ENCODE measurements at places on chromosomes 5 and 9. TPM values are rescaled to one million over a fixed set of nuclear protein-coding genes. Genes with fewer than 3 reads are reported as not detected.

GRCh38 chr5:98111686-98112085 is 661.8 kb upstream of the RGMB start:
- no peaks in the 10 kb centered on the region for H3K4me1 ChIP-seq
- H3K36me3 ChIP-seq: no peaks in the 10 kb centered on the region
- H3K27ac ChIP-seq: no peak overlapping the region

- no peaks in the 10 kb centered on the region for H3K27me3 ChIP-seq
- no peak overlapping the region for H3K27ac ChIP-seq
- H3K4me1 ChIP-seq: no peaks in the 10 kb centered on the region
- no peak overlapping the region for H3K4me3 ChIP-seq
- DNase-seq: no peak
Observed at GRCh38 chr5:74468421-74468820, 172.1 kb downstream of the ENC1 start.

The CPLANE1 gene
- 18.7 TPM for total RNA-seq

GRCh38 chr5:149855366-149855765 is 89.2 kb downstream of the PDE6A start:
- peaks cover 11% of the 10 kb centered on the region for H3K4me1 ChIP-seq
- no peak overlapping the region for H3K4me3 ChIP-seq
- DNase-seq: no peak
- no peaks in the 10 kb centered on the region for H3K36me3 ChIP-seq

DNA sequence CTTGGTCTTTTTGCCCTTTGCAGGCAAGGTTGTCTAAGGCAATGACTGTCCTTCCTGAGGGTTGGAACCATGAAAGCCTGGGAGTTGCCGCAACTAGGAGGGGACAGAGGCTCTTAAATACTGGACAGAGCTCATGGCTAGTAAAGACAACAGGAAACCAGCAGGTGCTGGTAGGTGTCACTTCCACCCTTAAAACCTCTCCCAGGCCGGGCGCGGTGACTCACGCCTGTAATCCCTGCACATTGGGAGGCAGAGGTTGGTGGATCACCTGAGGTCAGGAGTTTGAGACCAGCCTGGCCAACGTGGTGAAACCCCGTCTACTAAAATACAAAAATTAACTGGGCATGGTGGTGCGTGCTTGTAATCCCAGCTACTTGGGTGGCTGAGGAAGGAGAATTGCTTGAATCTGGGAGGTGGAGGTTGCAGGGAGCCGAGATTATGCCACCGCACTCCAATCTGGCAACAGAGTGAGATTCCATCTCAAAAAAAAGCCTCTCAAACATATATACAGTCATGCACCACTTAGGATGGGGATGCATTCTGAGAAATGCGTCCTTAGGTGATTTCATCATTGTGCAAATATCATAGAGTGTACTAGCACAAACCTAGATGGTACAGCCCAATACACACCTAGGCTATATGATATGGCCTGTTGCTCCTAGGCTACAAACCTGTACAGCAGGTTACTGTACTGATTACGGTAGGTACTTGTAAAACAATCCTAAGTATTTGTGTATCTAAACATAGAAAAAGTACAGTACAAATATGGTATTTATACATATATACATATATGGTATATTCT is 102.7 kb downstream of the HSPA4 start:
- no peaks in the 10 kb centered on the region for H3K27me3 ChIP-seq
- H3K4me1 ChIP-seq: no peaks in the 10 kb centered on the region
- no peak for DNase-seq
- no peak overlapping the region for H3K4me3 ChIP-seq

The AGXT2 gene
- total RNA-seq: not detected

The LCN9 gene
- total RNA-seq: not detected

The GABRA1 gene
- not detected for total RNA-seq

The SLCO4C1 gene
- total RNA-seq: 36.9 TPM

The ACOT12 gene
- total RNA-seq: not detected

DNA sequence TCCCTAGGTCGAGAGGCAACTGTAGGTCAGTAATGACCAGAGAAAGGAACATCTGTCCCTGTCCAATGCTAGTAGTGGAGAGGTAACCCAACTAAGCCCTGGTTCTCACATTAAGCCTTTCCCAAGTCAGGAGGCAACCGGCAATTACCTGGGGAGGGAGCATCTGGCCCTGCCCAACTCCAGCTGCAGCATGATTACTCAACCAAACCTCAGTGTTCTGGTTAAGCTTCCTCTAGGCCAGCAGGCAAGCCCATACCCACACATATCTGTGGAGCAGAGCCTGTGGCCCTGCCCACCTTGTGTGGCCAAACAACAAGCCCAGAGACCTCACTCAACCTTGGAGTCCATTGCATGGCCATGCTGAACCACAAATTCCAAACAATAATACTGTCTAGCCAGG is 220.8 kb upstream of the SLC24A2 start:
- H3K27me3 ChIP-seq: no peaks in the 10 kb centered on the region
- no peak for DNase-seq
- no peak overlapping the region for H3K27ac ChIP-seq
- H3K4me1 ChIP-seq: no peaks in the 10 kb centered on the region
- H3K36me3 ChIP-seq: no peaks in the 10 kb centered on the region

DNA sequence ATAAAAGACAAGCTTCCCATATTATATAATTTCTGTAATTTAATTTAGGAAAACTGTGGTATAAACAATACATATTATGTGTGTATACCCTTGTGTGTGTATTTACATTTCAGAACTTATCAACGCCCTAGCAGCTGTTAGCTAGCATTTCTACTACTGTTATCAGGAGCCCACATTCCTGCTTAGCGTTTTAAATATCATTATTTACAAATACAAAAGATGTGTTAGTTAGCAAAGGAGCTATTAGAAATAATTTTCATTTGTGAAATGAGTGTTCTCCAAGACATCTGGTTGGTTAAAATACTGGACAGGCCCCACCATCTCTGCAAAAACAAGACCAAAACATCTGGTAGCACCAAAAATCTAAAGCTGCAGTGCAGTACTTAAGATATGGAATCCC is 48.0 kb downstream of the EPB41L4A start:
- no peak overlapping the region for H3K27ac ChIP-seq
- no peaks in the 10 kb centered on the region for H3K36me3 ChIP-seq
- no peak for DNase-seq

GRCh38 chr5:103389846-103390245 is 131.3 kb downstream of the MACIR start:
- no peaks in the 10 kb centered on the region for H3K27me3 ChIP-seq
- no peaks in the 10 kb centered on the region for H3K36me3 ChIP-seq
- no peak overlapping the region for H3K27ac ChIP-seq
- DNase-seq: no peak
- H3K4me1 ChIP-seq: no peaks in the 10 kb centered on the region

The RACK1 gene
- total RNA-seq: 1,155 TPM

DNA sequence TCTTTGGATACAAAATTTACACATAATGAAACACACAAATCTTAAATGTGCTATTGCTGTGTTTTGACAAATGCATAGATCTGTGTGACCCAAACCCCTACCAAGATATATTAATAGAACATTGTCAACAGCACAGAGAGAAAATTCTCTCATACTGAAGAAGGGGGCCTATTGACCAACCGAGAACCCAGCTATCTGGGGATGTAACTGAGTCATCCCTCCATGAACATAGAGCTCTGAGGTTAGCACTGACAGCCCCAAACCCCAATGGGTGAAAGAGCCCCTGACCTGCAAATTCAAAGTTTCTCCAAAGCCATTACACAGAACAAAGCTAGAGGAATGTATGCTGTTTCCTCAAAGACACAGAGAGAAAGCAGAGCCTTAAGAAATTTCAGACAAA is 180.8 kb downstream of the PAX5 start:
- no peaks in the 10 kb centered on the region for H3K27me3 ChIP-seq
- H3K27ac ChIP-seq: no peak overlapping the region

The CDH12 gene
- total RNA-seq: not detected

DNA sequence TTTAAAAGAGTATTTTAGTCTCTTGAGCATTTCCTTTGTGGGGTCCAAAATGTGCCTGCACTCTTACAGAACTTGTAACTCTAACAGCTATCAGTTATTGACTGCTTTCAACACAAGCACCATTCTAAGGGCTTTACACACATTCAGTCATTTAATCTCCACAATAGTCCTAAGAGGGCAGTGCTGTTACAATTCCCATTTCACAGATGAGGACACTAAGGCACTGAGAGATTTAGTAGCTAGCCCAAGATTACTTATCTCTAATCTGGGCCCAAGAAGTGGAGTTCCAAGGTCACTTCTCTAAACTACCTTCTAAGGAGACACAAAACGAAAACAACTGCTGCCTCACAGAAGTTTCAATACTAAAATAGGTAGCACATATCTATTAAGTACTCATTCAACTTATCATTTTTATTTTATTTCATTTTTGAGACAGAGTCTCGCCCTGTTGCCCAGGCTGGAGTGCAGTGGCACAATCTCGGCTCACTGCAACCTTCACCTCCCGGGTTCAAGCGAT is 275.2 kb downstream of the CWC27 start:
- H3K27me3 ChIP-seq: no peaks in the 10 kb centered on the region
- DNase-seq: no peak
- H3K4me1 ChIP-seq: no peaks in the 10 kb centered on the region
- H3K27ac ChIP-seq: no peak overlapping the region

DNA sequence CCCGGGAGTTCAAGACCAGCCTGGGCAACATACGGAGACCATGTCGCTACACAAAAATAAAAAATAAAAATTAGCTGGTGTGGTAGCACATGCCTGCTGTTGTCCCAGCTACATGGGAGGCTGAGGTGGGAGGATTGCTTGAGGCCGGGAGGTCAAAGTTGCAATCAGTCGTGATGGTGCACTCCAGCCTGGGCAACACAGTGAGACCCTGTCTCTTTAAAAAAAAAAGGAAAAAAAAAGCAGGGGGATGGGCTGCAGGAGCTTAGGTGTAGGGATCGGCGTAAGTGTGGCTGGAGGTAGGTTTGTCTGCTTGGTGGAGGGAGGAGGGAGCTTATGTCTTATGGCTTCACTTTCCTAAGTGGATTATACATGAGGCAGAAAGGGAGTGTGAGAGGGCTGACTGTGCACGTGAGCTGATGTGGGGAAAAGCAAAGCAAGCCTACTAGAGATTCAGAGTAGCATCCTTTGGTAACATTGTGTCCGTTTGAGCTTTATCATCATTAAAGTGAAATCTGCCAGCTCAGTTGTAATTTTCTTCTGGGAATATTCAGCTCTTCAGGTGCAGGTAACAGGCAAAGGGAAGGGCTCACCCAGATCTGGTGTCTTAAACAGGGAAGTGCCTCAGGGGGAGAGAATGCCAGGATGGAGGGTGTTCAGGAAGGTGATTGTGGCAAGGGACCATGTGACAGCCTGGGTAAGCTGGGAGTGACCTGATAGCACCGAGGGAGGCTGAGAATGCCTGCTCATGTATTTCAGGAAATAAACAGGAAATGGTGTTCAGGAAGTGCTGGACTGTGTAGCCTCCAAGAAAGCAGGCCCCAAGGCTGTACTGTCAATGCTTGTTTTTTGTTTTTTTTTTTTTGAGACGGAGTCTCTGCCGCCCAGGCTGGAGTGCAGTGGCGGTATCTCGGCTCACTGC is 17.6 kb upstream of the SETX start:
- H3K4me3 ChIP-seq: no peak overlapping the region
- peak; percentile 69 for DNase-seq
- peak overlapping the region; percentile 77 for H3K27ac ChIP-seq
- peaks cover 8% of the 10 kb centered on the region for H3K4me1 ChIP-seq
- H3K27me3 ChIP-seq: no peaks in the 10 kb centered on the region
- H3K36me3 ChIP-seq: peaks cover 17% of the 10 kb centered on the region

The NUTM2F gene
- not detected for total RNA-seq

DNA sequence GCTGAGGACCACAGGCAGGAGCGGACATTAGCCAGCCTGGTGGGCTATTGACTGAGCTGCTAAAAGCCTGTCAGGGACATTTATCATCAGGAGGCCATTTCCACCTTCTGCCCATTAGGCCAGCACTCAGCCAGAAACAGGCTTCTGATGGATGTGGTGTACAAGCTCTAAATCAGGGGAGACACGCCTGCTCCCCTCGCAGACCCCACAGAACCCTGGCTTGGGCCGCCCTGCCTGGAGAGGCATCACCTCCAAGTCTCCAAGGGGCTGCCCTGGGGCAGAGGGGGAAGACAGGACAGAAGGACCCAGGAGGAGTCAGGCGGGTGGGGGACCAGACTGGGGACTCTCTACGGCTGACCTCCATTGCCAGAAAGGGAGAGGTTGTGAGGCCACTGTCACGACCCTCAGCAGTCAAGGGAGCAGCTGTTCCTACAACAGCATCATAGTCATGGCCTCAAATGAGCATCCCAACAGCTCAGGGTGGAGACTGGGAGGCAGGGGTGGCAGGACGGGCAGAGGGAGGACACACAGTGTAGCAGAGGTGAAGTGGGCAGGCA is 24.0 kb upstream of the TRIM14 start:
- no peaks in the 10 kb centered on the region for H3K36me3 ChIP-seq
- no peaks in the 10 kb centered on the region for H3K27me3 ChIP-seq
- no peak overlapping the region for H3K4me3 ChIP-seq
- peak; percentile 63 for DNase-seq

DNA sequence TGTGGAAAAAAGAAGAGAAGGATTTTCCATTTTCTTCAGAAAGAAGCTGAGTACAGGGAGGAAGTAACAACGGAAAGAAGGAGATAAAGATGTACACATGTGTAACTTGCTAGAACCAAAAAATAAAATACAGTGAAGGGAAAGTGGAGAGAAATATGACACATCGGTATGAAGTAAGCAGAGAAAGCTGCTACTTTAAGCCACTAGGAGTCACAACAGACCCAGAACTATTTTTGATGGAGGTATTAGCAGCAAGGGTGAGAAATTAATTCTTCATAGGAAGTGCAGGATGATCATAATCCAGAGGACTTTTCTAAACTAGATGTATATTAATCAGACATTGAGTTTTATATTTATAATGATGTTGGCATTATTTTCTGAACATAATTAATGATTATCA is 88.5 kb downstream of the FAM174A start:
- H3K27me3 ChIP-seq: no peaks in the 10 kb centered on the region
- H3K27ac ChIP-seq: no peak overlapping the region
- no peaks in the 10 kb centered on the region for H3K4me1 ChIP-seq
- no peak for DNase-seq
- no peaks in the 10 kb centered on the region for H3K36me3 ChIP-seq

DNA sequence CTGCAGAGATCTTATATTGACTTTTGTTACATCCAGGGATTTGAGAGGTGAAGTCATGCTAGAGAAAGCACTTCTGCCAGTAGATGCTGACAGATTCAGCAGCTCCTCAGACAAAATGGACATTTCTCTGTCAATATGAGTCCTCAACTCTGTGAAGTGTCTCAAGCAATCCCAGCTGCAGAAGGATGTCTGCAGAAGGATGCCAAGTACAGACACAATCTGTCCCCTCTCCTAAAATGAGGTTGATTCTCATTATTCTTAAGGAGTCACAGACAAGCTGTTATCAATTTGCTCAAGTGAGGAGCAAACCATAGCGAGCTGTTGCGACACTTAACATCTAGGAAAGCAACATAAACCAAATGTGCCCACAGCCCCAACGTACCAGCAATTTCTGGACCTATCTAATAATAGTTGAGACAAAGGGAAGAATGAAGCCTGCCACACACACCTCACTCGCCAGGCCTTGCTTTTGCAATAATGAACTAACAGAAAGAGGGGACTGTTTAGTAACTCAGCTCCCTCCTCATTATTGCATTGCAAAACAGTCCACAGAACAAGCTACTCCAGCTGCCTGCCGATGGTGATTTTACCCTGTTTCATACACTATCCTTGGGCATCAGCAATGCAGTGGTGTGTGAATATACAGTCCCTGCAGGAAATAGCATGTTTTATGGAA is 364.2 kb upstream of the PDE4D start:
- DNase-seq: no peak
- no peak overlapping the region for H3K27ac ChIP-seq
- H3K4me1 ChIP-seq: no peaks in the 10 kb centered on the region
- H3K27me3 ChIP-seq: no peaks in the 10 kb centered on the region

Data from upper lobe of right lung (tissue), 1 donor.